ENCODE measurements at places on chromosomes 3 and 15. TPM values are rescaled to one million over a fixed set of nuclear protein-coding genes. Genes with fewer than 3 reads are reported as not detected.

- H3K27me3 ChIP-seq, result no peaks in the 10 kb centered on the region
- peaks cover 7% of the 10 kb centered on the region for H3K4me1 ChIP-seq
- H3K4me3 ChIP-seq, result no peak overlapping the region
These were observed 37.6 kb upstream of the RHCG start for GRCh38 chr15:89533861-89534544.

DNA sequence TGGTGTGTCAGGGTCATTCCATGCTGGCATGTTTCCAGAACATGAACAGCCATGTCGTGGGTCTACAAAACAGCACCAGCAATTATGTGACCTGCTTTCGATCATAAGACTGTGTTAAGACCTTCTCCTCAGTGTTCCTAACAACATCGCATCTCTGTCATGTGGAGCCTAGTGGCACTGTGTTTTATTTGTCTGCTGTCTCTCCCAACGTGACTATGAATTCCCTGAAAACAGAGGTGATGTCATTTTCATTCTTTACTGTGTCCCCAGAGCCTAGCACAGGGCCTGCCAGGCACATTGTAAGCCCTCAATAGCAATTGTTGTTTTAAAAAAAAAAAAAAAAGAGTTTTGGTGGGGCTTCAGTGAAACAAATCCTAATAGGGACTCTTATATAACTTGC is 94.2 kb upstream of the IL12A start:
- no peak overlapping the region for H3K27ac ChIP-seq
- H3K36me3 ChIP-seq, result peaks cover 29% of the 10 kb centered on the region
- H3K27me3 ChIP-seq, result no peaks in the 10 kb centered on the region
- H3K4me1 ChIP-seq, result no peaks in the 10 kb centered on the region
- no peak for DNase-seq

The VGLL3 gene
- total RNA-seq, result 1.3 TPM

GRCh38 chr3:87795701-87796100 is 263.1 kb downstream of the CGGBP1 start:
- no peak overlapping the region for H3K27ac ChIP-seq
- no peaks in the 10 kb centered on the region for H3K4me1 ChIP-seq
- DNase-seq, result no peak
- peaks cover 14% of the 10 kb centered on the region for H3K27me3 ChIP-seq
- H3K4me3 ChIP-seq, result no peak overlapping the region

DNA sequence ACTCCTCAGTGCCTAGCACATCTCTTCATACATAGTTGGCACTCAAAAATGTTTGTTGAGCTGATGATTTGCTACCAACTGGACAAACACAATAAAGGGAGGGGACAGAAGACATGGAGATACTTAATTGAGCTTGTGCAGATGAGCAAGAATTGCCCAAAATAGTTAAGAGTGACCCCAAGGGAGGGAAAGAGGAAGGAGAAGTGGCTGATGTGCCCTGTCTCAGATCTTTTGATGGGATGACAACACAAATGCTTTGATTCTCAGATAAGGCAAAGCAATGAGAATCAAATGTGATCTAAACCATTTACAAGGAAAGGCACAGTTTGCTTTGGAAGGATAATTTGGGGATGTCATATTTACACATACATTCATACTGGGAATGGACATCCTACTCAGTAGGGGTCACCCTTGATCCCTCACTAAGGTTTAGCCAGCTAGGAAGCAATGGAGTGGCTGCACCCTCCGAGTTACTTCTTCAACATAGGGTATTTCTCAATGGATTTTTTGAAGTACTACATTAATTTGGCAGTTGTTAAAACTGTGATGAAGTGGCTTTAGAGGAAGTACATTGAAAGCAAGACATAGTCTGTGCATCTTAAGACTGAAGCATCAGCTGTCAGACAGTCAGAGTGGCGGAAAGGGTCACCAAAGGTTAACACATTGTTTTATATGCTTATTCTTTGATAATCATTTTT is 21.9 kb upstream of the SSR3 start:
- H3K27ac ChIP-seq, result no peak overlapping the region
- H3K36me3 ChIP-seq, result no peaks in the 10 kb centered on the region
- no peak overlapping the region for H3K4me3 ChIP-seq
- no peak for DNase-seq
- no peaks in the 10 kb centered on the region for H3K27me3 ChIP-seq

DNA sequence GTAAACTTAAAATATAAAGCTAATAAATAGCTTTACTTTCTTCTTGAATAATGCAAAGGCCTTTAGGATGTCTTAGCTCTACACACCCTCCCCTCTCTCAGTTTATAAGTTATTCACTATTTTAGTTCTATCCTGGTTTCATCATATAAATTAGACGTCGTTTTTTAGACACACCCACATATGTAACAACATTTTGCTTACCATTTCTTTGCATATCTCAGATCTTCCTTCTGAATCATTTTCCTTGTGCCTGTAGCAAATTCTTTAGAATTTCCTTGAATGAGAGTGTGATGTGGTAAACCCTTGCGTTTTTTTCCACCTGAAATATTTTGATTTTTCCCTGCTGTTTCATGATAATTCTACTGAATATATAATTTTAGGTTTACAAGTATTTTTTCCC is 2.5 kb upstream of the DAZL start:
- H3K36me3 ChIP-seq, result no peaks in the 10 kb centered on the region
- peak; percentile 13 for DNase-seq
- H3K4me1 ChIP-seq, result peaks cover 22% of the 10 kb centered on the region
- H3K27ac ChIP-seq, result no peak overlapping the region
- H3K27me3 ChIP-seq, result no peaks in the 10 kb centered on the region
- H3K4me3 ChIP-seq, result no peak overlapping the region

The TERC gene
- total RNA-seq, result 544 TPM

DNA sequence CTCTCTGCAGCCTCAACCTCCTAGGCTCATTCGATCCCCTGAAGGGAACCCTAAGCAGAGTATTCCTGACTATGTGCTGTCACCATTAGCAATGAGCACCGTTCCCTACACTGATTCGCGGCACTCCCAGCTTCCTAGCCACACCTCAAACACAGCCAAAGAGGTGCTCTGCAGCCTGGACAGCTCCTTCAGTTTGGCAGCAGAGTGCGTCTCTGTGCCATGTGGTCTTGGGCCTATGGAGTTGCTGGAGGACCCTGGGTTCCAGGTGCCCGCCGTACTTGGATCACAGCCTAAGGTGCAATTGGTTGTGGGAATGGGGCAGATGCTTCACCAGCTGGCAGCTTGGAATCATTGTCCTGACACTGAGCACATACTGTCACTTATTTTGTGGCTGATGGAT is 17.3 kb upstream of the IL12A start:
- no peak overlapping the region for H3K27ac ChIP-seq
- DNase-seq, result no peak
- H3K27me3 ChIP-seq, result no peaks in the 10 kb centered on the region
- H3K36me3 ChIP-seq, result no peaks in the 10 kb centered on the region

DNA sequence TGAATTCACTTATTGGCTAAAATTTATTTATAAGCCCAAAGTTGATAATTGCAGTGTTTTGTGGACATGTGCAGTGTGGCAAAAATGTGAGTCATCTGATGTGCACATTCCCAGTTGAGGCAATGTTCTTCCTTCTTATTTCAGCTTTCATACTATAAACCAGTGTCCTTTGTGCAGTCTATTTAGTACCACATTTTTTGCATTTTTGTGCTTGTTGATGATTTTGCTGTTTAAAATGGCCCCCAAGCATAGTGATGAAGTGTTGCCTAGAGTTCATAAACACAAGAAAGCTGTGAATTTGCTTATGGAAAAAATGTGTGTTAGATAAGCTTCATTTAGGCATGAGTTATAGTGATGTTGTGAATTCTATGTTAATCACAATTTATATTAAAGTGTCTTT is 19.4 kb upstream of the IL20RB start:
- H3K36me3 ChIP-seq, result peaks cover 5% of the 10 kb centered on the region
- H3K4me1 ChIP-seq, result peaks cover 7% of the 10 kb centered on the region
- H3K4me3 ChIP-seq, result no peak overlapping the region
- H3K27me3 ChIP-seq, result no peaks in the 10 kb centered on the region

DNA sequence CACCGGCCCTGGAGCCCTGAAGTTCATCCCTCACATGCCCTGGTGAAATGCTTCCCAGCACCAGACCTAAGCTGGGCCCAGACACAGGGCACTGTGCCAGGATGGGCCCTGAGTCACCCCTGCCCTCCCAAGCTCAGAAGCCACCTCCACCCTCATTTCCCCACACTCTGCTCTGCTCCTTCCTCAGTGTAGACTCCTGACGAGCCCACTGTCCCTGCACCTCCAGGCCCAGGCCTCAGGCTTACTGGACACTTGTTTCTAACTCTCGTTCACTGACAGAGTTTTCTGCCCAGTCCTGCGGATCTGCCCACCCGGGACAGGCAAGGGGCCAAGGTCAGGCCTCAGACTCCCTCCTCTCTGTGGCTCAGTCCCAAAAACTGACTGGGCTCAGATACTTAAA is 112.6 kb upstream of the RNF7 start:
- H3K36me3 ChIP-seq, result no peaks in the 10 kb centered on the region
- no peaks in the 10 kb centered on the region for H3K27me3 ChIP-seq
- no peaks in the 10 kb centered on the region for H3K4me1 ChIP-seq
- peak; percentile 26 for DNase-seq
- no peak overlapping the region for H3K27ac ChIP-seq

DNA sequence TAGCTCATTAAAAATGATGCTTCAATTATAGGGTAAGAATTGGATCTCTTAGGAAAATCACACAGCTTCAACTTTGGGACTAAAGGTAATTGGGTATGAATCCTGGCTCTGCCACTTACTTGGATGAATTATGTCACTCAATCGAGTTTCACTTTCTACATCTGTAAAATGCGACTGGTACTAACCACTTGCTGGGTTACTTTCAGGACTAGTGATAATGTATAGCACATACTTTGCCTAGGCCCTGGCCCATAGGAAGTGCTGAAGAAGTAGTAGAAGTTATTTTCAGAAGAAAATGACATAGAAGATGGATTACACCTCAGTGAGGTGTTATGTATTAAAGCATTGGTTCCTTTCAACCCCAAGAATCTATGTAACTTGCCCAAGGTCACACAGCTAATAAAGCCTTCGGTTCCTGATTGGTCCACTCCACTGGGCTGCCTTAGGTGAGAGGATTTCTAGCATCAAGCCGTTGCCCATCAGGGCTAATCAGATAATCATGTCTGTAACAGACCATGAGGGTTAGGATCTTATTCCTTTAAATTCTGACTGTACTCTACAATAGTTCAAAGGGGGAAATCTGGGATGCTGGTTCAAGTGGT is 29.4 kb upstream of the AP4E1 start:
- H3K36me3 ChIP-seq, result no peaks in the 10 kb centered on the region
- no peaks in the 10 kb centered on the region for H3K27me3 ChIP-seq
- no peak overlapping the region for H3K27ac ChIP-seq

- no peak overlapping the region for H3K4me3 ChIP-seq
- no peaks in the 10 kb centered on the region for H3K36me3 ChIP-seq
- H3K4me1 ChIP-seq, result peaks cover 28% of the 10 kb centered on the region
- H3K27me3 ChIP-seq, result no peaks in the 10 kb centered on the region
- DNase-seq, result peak; percentile 90
These were observed 12.9 kb downstream of the C15orf62 start for GRCh38 chr15:40782609-40783227.

- H3K4me3 ChIP-seq, result no peak overlapping the region
- peaks cover 9% of the 10 kb centered on the region for H3K4me1 ChIP-seq
- no peaks in the 10 kb centered on the region for H3K36me3 ChIP-seq
- H3K27me3 ChIP-seq, result no peaks in the 10 kb centered on the region
These were observed 212.3 kb upstream of the CFAP20DC start for GRCh38 chr3:59262076-59262498.

DNA sequence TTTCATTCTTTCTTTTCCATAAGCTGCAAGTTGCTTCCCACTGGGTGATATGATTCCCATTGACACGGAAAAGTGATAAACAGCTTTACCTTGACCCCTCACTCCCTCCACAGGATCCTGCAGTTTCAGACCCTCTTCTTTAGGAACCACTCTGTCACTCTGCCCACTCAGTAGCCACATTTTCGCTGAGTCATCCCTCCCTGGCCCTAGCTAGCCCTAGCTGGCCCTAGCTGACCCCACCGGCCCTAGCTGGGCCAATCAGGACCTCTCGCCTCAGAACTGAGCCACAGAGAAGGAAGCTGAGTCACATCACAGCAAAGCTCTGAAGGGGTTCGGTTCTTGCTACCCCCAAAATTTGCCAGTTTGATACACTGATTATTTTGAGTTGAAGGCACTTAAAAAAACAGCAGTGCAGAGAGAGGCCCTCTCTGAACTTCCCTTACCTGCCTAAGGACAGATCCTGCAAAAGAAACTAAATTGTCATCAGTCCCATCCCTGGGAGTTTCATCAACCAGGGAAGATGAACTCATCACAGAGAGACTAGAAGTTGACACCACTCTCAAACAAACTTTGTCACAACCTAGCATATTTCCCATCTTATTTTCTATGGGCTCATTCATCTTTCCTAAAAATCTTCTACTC is 233.5 kb upstream of the PROK2 start:
- no peak overlapping the region for H3K4me3 ChIP-seq

The CSTA gene
- not detected for total RNA-seq

The CORO2B gene
- 0.66 TPM for total RNA-seq

GRCh38 chr3:4425055-4425454 is 42.0 kb downstream of the SUMF1 start:
- H3K4me3 ChIP-seq, result no peak overlapping the region
- no peaks in the 10 kb centered on the region for H3K36me3 ChIP-seq
- DNase-seq, result no peak
- H3K27me3 ChIP-seq, result no peaks in the 10 kb centered on the region
- H3K27ac ChIP-seq, result no peak overlapping the region
- H3K4me1 ChIP-seq, result peaks cover 39% of the 10 kb centered on the region

The STXBP5L gene
- total RNA-seq, result not detected

The FSIP1 gene
- 0.81 TPM for total RNA-seq

DNA sequence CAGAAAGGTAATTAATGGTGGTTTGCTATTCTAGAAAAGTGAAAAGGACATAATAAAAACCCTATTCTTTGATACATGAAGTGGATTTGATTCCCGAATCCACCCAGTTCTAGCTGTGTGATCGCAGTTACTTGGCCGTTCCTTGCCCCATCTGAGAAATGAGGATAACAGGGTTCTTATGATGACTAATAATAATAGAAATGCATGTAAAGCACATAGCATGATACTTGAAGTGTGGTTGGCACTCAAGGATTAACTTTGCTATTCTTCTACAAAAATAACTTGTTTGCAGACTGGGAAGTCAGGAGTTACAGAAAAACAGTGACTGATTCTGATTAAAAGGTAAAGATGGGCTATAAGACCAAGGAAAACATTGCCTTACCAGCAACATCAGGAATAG is 26.8 kb downstream of the PARL start:
- peaks cover 36% of the 10 kb centered on the region for H3K36me3 ChIP-seq
- H3K27ac ChIP-seq, result no peak overlapping the region
- DNase-seq, result no peak
- no peaks in the 10 kb centered on the region for H3K27me3 ChIP-seq
- no peak overlapping the region for H3K4me3 ChIP-seq
- H3K4me1 ChIP-seq, result no peaks in the 10 kb centered on the region

The CCRL2 gene
- 6.0 TPM for total RNA-seq

GRCh38 chr15:27958911-27959578 is 140.1 kb downstream of the OCA2 start:
- H3K27ac ChIP-seq, result no peak overlapping the region
- no peak overlapping the region for H3K4me3 ChIP-seq
- H3K36me3 ChIP-seq, result no peaks in the 10 kb centered on the region

The TGM5 gene
- not detected for total RNA-seq

GRCh38 chr15:46280762-46281542 is 646.1 kb downstream of the SQOR start:
- no peak overlapping the region for H3K4me3 ChIP-seq
- no peaks in the 10 kb centered on the region for H3K4me1 ChIP-seq
- H3K36me3 ChIP-seq, result no peaks in the 10 kb centered on the region
- H3K27me3 ChIP-seq, result no peaks in the 10 kb centered on the region
- H3K27ac ChIP-seq, result no peak overlapping the region

All from PC-3 (cell line).